Stimulated activated CD8-positive, alpha-beta memory T cell treated with anti-CD3 and anti-CD28 coated beads, Interleukin-4, amount 100 ng/mL, for 1 hour (primary cell): ENCODE measurements at places on chromosomes 6 and 20.

- DNase-seq = no peak
These were observed 8.5 kb upstream of the TINAG start for GRCh38 chr6:54299542-54300269.

DNA sequence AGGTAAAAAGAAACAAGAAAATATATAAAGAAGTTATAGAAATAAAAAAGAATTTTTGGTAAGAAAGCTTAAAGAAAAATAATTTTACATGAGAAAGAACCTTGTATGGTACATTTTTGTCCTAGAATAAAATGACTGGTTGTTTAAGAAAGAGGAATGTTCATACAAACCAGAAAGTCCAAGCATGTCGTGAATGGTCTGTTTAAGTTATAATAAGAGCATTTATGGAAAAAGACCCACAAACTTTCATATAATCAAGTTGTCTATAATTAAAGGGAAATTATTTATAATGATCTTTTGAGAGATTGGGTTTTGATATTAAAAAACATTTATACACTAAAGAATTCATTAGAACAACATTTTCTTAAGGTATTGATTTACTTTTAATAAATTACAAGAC, 27.8 kb upstream of the FAM110A start:
- no peak for DNase-seq

DNA sequence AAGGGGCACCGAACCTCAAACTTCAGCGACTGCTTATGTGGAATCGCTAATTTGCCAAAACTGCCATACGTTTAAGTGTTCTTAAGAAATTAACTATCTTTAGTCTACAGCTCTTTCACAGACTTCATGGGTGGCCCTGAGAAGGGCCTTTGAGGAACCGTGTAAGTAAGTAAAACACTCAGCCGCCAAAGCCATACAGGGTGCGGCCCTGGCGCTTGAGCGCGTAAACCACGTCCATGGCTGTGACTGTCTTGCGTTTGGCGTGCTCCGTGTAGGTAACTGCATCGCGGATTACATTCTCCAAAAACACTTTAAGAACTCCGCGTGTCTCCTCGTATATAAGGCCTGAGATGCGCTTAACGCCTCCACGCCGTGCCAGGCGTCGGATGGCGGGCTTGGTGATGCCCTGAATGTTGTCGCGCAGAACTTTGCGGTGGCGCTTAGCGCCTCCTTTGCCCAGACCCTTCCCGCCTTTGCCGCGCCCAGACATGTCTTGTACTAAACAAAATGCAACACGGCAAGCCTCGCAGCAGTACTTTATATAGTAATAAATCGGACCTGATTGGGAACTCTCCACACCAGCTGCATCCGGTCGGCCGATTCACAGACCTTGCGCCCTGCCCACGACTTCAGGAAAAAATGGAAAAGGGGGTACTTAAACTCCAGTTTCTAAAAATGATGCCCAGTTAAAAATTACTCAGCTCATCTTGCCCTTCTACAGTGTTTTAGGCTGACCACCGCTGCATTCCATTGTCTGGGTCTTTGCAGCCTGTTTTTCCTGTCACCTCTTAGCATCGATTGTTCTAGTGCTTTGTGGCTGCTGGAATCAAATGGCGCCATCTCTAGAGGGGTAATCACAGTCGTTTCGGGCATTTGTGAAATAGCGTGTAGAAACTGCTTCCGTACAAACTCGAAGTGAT, 38.9 kb downstream of the OR2B2 start:
- DNase-seq = peak; percentile 16

DNA sequence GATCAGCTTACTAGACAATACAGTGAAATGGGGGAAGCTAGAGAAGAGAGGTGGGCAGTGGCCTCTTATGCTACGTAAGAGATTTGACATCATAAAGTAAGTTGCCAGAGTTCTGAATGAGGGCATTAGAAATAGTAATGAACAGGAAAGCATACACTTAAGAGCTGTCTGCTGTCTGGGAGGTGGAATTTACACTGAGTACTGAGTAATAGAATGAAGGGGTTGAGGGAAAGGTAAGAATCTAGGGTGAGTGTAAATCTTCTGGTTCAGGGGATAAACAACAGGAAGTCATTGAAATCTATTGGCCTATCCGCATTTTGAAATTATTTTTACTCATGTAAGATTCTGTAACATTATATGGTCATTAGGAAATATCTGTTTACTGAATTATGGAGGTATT, 35.8 kb downstream of the HLA-DMB start:
- no peak for DNase-seq

DNA sequence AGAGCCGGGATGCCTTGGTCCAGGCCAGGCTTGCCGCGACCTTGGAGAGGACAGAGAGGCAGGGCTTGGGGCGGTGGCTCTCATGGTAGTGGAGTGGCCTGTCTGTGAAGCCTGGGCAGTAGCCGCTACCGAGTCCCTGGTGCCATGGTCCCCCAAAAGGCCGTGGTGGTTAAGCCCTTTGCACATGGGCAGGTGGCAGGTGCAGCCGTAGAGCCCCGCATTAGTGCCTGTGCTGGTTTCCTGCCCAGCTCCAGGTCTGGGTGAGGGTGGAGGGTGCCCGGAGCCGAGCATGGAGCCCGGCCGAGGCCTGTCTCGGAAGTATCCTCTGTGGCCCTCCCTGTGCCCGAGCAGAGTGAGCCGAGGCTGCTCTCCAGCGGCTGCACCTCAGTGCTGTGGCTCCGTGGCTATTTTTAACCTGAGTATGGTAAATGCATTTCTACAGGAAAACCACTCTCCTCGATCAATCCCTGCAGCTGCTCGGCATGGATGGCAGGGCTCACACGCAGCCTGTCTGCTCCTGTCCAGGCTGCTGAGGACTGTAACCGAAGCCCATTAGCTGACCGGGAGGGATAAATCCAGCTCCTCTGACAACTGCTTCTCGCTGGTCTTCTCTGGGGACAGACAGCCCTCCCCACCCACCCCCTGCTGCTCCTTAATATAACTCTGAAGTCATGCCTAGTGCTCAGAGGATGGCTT, 36.3 kb upstream of the GATA5 start:
- DNase-seq = no peak

DNA sequence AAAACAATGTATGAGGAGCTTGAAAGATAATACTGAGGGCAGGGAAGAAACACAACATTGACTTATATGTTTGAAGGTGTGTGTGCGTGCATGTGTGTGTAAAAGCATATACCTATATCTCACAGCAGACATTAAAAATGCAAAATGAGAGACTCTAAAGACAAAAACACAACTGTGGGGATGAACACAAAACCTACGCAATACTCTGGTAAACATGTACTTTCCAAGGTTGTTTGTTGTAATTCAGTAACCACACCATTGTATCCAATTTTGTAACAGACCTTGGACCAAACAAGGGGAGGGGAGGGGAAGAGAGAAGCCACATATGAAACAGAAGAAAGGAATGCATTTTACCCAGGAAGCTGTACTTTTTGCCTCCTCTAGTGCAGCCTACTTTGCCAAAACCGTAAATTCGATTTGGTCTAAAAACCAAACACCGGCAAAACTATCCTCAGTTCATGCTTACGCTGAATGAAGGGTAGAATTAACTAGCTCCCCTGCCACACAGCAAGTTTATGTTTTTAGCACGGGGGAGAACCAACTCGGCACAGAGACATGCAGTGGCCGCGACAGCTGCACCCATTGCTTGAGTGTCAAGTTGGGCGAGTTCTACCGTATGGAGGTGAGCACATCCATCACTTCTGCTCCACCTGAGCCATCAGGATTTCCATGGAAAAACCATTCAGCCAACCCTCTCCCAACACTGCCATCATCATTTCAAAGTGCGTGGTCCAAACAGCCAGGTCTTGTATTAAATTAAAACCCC, 50.0 kb downstream of the CNKSR3 start:
- DNase-seq = no peak

- DNase-seq = no peak
These were observed 2.1 kb upstream of the TMEM217 start for GRCh38 chr6:37260040-37260439.

GRCh38 chr6:33719326-33719987, 8.0 kb upstream of the UQCC2 start:
- DNase-seq = no peak

- no peak for DNase-seq
These were observed 17.4 kb upstream of the IPCEF1 start for GRCh38 chr6:154373971-154374370.

- no peak for DNase-seq
These were observed 39.5 kb downstream of the CPXM1 start for GRCh38 chr20:2760952-2761305.

DNA sequence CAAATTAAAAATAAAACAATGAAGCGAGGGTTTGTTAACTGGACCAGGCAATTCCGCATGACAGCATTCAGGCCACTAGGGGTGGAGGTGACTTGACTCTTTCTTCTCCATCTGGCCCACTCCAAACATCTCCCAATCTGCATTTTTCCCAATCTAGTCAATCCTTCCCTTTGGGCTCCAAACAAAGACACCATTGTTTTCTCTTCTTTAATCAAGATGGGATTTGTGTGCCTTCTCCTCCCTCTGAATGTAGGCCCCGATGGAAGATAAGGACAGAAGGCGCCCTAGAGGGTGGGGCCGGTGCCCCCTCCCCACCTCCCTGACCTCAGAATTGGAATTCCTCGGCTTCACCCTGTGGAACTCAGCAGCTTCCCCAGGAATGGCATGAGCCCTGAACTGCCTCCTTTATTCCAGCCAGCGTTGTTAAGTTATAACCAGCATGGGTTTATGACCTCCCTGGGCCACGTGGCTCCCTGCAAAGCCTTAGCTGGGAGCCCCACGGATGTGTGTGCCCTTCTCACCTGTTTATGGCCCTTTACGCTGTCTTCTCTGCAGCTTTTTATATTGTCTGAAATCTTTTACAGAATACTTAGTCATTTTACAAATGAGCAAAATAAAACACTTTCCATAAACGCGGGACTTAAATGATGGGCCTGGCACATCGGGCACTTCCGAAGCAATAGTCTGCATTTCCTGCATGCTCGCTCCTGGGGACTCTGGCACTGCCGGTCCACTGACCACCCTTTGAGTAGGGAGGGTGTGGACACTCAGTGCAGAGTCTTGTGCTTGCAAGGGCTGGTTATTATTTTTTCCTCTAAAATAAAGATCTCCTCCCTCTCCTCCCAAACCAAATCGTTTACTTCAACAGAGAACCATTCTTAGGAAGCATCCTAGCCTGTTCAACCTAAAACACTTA, 24.5 kb downstream of the OVOL2 start:
- DNase-seq = no peak
